ENCODE measurements at places on chromosomes 16 and 17.
A peak's percentile ranks its signal among the peaks of the same experiment; 100 is the strongest.

- no peak for DNase-seq
These were observed 80.2 kb upstream of the DOC2B start for GRCh38 chr17:261635-262034.

GRCh38 chr17:45739786-45740185 lies 44.3 kb upstream of the CRHR1 start:
- no peak for DNase-seq

DNA sequence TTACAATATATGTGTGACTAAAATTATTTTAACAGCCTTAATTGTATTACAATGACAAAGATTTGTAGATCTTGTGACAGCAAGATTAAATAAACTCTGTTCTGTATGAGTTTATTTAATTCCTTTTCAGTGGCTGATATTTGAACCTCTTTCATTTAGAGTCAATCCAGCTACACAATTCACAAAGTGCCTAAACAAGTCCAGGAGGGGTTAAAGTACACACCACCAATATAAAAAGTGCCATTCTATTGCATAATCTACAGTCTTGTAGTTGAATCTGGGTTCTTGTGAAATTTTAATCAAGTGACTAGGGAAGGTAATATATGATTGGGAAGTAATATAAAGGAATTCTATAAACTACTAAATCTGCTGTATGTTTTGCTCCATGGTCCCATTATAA lies 3.9 kb upstream of the NFAT5 start:
- no peak for DNase-seq

- DNase-seq, result no peak
These were observed 12.2 kb downstream of the WNT9B start for GRCh38 chr17:46863383-46864121.

DNA sequence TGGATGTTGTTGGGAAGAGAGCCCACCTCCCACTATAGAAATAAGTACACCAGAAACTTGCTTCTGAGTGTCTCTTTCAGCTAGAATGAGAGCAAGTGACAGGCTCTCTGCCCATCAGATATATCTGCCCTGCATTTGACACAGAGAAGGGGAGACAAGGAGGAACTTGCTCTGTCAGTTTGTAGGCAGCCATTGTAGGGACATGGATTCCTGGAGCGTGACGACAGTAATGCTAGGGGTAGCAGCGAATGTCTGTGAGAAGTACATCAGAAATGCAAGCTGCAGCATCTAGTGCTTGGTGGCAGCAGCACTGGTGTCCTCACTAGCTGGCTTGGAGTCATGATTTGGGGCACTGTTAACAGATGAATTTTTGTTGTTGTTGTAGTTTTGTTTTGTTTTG lies 23.0 kb downstream of the ZNF200 start:
- no peak for DNase-seq

DNA sequence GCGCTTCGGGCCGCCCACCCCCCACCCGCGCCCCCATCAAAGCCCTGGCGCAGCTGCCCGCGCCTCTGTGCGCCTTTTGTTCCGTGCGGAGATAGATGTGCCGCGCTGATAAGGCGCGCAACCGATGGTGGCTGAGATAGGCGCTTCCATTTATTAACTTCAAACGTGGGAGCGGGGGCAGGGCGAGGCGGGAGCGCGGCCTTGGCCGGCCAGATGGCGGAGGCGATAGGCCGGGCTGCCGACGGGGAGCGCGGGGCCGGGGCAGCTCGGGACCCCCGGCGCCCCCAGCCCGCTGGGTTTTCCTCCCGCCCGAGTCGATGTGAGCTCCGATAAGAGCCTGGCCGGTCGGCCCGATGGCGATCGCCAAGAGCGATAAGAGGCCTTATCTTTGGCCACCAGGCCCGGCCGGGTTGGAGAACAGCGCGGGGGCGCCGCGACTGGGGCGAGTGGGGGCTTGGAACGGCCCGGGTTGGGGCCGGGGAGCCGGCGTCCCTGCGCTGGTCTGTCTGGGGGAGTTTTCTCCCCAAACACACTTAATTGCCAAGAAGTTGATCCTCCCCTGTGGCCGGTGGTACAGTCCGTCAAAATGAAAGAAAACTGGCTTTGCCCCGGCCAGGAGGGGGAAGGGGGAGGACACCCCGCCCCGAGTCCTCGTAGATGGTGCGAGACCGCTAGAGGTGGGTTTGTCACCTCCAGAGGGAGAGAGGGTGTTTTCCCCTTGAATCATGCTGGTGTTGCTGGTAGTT lies 2.7 kb downstream of the ZFPM1 start:
- peak; percentile 47 for DNase-seq

- no peak for DNase-seq
These were observed 275.9 kb downstream of the STX8 start for GRCh38 chr17:9299695-9300094.

DNA sequence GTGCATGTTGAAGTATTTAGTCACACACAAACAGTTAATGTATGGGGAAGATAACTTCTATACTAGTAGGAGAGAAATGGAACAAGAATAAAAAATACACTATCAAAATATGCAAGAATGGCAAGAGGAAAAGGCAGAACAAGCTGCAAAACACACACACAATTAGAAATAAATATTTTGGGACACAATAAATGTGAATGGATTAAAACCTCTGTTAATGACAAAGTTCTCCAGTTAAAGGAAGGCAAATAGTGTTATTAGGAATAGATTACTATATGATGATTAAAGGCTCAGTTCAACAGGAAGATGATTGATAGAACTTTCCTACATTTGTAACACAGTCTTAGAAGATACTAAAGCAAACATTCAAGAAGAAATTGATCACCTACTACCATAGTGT lies 106.3 kb upstream of the ZNF750 start:
- DNase-seq, result no peak

DNA sequence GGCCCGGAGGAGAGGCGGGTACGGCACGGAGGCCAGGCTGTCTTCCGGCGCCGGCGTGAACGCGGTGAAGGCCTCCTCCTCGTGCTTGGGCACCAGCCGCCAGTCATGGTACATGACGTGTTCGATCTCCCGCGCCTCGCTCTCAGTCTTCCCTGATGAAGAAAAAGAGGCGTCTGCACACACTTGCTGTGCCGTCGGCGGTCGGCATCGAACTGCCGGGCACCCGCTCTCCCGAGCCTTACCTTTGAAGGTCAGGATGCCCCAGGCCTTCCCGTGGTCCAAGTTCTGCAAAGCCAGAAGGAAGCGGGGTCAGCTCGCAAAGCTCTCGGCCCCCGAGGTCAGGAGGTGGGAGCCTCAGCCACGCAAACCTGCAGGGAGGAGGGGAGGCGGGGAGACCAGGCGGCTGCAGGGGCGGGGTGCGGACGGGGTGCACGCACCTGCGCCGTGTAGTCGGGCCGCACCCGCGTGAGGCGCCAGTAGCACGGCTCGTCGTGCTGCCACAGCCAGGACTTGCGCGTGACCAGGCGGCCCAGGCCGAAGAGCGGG lies at the start of gene EME2:
Gene EME2, plus strand, starts transcription at position 449 of the 546 bp plus-strand sequence. CDS start 418 bp downstream, outside the sequence.
- no peak for DNase-seq
